Activated naive CD4-positive, alpha-beta T cell (primary cell): ENCODE measurements at places on chromosomes 12 and 14.

- no peak for DNase-seq
Measured at GRCh38 chr12:25797386-25797785, 161.1 kb upstream of the RASSF8 start.

DNA sequence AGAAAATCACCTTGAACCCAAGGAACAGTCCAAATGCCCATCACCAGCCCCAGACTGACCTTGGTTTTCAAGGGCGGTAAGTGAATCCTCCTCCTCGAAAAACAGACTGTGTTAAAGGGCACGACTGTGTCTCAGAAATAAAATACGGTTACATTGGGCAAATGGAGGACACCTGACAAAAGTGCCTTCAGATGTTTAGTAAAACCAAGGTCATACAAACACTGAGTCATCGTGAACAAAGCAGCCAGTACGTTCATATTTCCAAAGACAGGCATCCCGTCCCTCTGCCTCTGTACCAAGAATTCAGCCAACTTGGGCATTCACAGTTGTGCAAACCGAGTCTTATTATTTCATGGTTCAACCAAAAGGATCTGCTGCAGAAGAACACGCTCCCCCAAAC is 25.9 kb downstream of the FOXN3 start:
- no peak for DNase-seq

DNA sequence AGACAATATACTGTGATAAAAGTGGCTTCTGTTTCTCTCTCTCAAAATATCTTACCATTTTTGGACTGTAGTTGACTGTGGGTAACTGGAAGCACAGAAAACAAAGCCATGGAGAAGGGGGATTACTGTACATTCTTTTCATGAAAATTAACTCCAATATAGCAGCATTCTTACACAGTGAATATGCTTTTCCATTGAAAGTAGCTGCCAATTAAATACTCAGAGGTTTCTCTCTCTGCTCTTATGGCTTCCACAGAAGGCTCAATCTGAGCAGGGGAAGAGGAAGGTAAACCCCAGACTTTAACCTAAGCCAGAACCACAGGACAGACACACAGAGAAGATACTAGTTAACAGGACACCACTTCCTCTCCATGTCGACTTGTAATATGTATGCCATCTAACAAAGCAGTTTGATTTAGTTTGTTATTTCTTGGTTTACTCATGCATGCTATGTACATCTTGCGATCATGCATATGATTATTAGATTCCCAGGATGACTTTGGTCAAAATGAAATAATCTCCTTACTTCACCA is 150.2 kb downstream of the SSPN start:
- no peak for DNase-seq

DNA sequence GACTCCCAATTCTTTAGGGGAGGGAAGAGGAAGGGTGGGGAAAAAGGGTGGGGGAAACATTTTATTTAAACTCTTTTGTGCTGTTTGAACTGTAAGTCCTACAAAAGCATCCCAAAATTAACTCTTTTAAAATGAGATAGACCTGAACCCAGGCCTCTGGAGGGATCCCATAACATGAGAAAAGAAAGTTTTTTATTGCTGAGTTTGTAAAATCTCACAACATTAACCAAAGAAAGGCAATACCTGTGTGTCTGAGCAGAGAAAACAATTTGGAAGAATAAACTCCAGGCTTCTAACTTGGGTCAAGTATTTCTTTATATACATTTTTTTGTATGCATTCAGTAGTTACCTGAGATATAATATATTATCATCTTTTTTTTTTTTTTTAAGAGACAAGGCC is 107.1 kb downstream of the KSR2 start:
- DNase-seq, result no peak

DNA sequence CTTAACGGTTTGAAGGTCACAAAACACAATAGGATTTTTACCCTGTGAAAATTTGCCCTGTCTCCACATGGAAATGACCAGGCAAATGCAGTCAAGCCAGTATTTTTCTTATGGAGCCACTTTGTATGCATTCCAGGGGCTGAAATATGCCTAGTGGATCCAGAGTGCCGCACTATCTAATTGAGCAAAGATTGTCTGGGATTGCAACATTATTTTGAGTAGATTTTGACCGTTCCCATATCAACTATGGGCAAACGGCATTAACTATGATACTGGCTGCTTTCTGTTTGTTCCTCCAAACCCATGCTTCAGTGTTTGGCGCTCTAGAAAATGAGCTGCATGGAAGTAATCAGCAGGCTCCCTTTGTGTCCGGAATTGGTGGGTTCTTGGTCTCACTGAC is 223.0 kb downstream of the BTG1 start:
- DNase-seq, result no peak
